ENCODE measurements at places on chromosomes 6 and 20. TPM values are rescaled to one million over a fixed set of nuclear protein-coding genes. Genes with fewer than 3 reads are reported as not detected.

The ZNF831 gene
- total RNA-seq, result 16.3 TPM

The SLC35D3 gene
- total RNA-seq, result not detected

The BPIFB2 gene
- total RNA-seq, result not detected

The CCN2 gene
- total RNA-seq, result 0.14 TPM

The CPNE5 gene
- total RNA-seq, result 0.49 TPM

The MMP24 gene
- total RNA-seq, result 0.11 TPM

The SLC22A7 gene
- not detected for total RNA-seq

The OPRL1 gene
- total RNA-seq, result 0.69 TPM

The GNAS gene
- 1,097 TPM for total RNA-seq

The DYNLT1 gene
- total RNA-seq, result 109 TPM

The FHL5 gene
- not detected for total RNA-seq

The PRL gene
- 0.50 TPM for total RNA-seq

The RBM12 gene
- 97.4 TPM for total RNA-seq

The MYMX gene
- not detected for total RNA-seq

The MYBL2 gene
- total RNA-seq, result 1.1 TPM

The HDAC2 gene
- 35.0 TPM for total RNA-seq

The ANGPT4 gene
- not detected for total RNA-seq

The DLK2 gene
- total RNA-seq, result 0.56 TPM

The PI16 gene
- total RNA-seq, result 0.24 TPM

The ADGRF1 gene
- not detected for total RNA-seq

The ISM1 gene
- 0.24 TPM for total RNA-seq

The MEP1A gene
- not detected for total RNA-seq

The RBPJL gene
- not detected for total RNA-seq

The GDAP1L1 gene
- total RNA-seq, result not detected

The ARMC2 gene
- total RNA-seq, result 6.1 TPM

The SLC22A16 gene
- total RNA-seq, result not detected

The ID4 gene
- not detected for total RNA-seq

The TREML2 gene
- total RNA-seq, result 0.46 TPM

The FOXF2 gene
- not detected for total RNA-seq

The SLC16A10 gene
- 18.5 TPM for total RNA-seq

The ZNF391 gene
- 1.1 TPM for total RNA-seq

The LIN28B gene
- total RNA-seq, result not detected

The TMEM200A gene
- 0.27 TPM for total RNA-seq

The TRDN gene
- total RNA-seq, result not detected

The PPIL4 gene
- 59.4 TPM for total RNA-seq

The WFDC10B gene
- not detected for total RNA-seq

The RNF39 gene
- not detected for total RNA-seq

The MAFB gene
- total RNA-seq, result 0.44 TPM

The PERP gene
- total RNA-seq, result 1.9 TPM

The SEL1L2 gene
- not detected for total RNA-seq

The HTR1E gene
- not detected for total RNA-seq

The TPX2 gene
- 0.75 TPM for total RNA-seq

The ATP6V1G2 gene
- total RNA-seq, result 3.0 TPM

The GLP1R gene
- not detected for total RNA-seq

The RAMACL gene
- total RNA-seq, result 0.31 TPM

The OPRM1 gene
- total RNA-seq, result not detected

The SFT2D1 gene
- total RNA-seq, result 7.3 TPM

The SH3BGRL2 gene
- total RNA-seq, result 0.33 TPM

The CCDC170 gene
- total RNA-seq, result not detected

The CCM2L gene
- total RNA-seq, result not detected

The OXT gene
- total RNA-seq, result 1.8 TPM

The BFSP1 gene
- 0.14 TPM for total RNA-seq

The CYP24A1 gene
- not detected for total RNA-seq

The CST2 gene
- not detected for total RNA-seq

The SLC25A27 gene
- 0.28 TPM for total RNA-seq
